ENCODE measurements at places on chromosomes 5 and 9.

DNA sequence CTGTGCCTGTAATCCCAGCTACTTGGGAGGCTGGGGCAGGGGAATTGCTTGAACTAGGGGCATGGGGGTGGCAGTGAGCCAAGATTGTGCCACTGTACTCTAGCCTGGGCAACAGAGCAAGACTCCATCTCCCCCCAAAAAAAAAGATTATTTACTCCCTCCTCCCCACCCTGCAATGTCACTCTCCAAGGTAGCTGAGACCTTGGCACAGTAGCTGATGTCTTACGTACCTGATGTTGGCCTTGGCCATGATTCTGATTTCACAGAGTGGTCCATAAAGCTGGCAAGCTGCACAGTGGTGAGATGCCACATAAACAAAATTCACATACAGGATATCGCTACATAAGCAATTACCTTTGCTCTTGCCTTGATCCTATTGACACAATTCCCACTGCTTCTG lies 108.5 kb downstream of the CAVIN4 start:
- no peak for DNase-seq

GRCh38 chr9:114969269-114969668 lies 38.9 kb upstream of the TNFSF8 start:
- DNase-seq, result no peak

DNA sequence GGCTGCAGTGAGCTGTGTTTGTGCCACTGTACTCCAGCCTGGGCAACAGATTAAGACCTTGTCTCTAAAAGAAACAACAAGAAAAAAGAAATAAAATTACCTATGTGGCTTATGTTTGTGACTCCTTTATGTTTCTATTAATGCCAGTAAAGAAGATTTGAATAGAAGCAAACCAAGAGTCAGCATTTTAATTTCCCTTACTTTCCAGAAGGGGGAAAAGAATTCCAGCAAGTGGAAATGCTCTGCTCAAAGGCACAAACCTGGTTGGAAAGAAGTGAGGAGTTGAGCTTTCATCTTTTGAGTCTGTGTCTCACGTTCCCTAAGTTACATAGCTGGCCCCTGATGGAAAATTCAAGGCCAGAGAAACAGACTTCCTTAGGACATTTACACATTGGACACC lies 23.6 kb upstream of the ELL2 start:
- DNase-seq, result no peak

DNA sequence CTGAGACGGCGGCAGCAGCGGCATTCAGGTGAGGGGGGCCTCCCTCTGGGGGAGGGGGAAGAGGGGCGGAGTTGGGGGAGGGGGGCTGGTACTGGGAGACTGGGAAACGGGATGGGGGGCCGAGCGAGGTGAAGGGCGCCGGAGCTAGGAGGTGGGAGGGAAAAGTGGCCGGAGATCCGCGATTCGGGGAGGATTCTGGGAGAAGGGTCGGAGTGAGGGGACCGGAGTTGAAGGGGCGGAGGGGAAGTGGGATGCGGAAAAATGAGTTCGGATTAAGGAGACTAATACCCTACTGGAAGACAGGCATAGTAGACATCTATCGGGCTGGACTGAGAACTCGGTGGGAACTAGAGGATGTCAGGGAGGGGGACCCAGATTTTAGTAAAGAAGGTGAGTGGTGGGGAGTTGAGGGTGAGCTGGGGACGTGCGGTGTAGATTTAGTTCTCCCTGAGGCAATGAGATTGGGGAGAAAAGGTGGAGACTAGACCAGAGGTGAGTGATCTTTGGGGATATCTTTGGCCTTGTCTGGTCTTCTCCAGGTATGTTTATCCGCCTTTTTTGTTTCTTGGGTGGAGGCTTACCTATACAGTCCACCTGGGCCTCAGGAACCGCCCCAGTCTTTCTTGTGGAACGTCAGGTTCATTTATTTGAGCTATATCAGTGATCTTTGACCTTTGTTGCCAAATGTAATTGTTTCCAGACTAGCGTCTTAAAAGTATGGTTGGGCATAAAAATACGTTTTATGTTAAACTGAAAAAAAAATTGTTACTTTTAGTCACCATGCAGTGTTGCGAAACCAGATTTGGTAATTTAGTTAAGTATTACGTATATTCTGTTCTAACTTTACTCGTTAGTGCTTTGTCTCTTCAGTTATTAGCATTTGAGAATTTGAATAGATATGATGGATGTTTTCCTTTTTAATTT lies 632 bp downstream of the UBAP1 start:
- no peak for DNase-seq

DNA sequence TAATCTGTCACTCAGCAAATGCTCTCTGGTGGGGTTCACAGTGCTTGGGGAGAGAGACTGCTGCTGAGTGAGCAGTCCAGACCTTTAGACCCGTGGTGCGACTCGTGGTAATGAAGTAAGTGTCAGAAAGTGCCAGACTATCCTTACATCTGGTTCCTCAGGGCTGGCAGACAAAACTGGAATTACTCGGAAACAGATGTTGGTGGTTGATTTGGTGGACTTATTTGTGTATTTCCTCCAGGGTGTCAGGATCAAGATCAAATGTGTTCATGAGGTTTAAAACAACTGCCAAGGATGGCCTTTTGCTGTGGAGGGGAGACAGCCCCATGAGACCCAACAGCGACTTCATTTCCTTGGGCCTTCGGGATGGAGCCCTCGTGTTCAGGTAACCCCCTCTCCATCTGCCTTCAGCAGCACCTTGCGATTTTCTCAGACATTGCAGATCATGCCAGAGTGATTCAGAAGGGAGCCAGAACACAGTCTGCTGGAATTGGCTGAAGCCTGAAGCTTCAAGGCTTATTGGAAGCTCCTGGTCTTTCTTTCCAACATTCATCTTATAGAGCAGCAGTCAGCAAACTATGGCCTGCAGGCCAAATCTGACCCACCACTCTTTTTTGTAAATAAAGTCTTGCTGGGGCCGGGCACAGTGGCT lies 105.2 kb downstream of the LIFR start:
- DNase-seq, result no peak

- no peak for DNase-seq
Observed at GRCh38 chr9:26271495-26272122, 593.4 kb upstream of the TUSC1 start.

DNA sequence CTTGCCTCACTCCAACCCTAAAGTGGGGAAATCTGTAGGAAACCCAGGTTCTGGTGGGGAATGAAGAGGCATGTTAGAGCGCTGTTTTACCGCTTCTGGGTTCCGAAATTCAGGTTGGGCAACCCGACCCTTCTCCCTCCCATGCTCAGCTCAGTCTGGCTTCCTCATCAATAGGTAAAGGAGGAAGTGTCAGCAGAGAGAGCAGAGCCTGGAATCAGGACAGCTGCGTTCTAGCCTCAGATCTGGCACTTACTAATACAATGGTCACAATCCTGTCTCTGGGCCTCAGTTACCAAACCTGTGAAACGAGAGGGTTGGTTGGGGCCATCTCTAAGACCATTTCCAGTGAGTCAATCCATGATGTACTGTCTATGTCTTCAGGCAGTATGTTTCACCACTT lies 16.2 kb upstream of the TNIP1 start:
- DNase-seq, result no peak
